ENCODE measurements at places on chromosomes 11 and 22.

DNA sequence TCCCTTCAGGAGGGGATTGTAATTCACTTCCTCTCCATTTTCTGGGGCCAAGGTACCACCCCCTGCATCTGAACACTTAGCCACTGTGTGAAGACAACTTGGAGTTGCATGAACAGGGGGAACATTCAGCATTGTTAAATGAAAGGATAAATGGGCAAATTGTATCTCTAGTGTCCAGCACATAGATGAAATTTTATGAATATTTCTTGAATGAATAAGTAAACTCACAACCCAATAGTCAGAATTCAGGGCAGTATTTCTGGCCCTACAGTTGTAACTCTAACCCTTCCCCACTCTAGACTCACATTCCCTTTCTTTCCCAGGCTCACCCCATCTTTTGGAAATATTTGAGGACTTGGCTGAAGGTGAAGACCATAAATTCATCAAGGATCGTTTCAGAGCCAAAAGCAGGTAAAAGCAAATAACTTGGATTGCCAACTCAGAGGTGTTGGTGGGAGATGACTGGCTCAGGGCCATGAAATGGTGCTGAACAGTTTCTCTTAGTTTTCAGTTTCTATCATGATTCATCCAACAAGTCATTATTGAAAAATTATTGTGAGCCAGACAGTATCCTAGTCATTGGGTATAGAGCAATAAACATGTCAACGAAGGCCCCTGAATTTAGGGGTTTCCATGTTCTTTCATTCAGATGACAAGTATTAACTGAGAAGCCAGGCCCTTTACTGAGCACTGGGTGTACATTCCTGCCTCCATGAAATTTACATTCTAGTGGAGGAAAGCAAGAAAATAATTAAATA lies 33.3 kb upstream of the ZC3H12C start:
- no peak for DNase-seq

GRCh38 chr11:35012467-35013191 lies 96.2 kb downstream of the PDHX start:
- DNase-seq: peak; percentile 13

DNA sequence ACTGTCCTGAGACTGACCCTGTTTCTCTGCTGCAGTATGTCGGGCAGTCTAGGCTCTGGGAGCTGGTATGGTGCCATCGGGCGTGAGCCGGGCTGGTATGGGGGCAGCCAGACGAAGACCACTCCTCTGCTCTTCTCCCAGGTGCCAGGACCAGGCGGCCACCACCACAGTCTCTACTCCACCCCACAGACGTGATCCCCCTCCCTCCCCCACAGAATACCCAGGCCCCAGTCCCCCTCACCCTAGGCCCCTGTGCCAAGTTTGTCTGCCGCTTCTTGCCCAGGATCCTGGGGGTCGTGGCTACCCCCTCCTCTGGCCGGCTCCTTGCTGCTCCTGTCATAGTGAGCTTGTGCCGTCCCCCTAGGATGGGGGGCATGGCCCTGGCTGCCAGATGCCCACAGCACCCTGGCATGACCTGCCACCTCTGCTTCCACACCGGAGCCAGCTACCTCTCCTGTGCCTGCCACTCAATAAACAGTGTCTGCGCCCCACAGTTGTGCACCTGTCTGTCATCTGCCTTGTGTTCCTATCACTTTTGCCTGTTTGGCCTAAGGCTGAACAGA lies 2.0 kb upstream of the KCNK4 start:
- no peak for DNase-seq

GRCh38 chr11:27238811-27239210 lies 124.2 kb downstream of the CCDC34 start:
- DNase-seq: no peak

- no peak for DNase-seq
These were observed 2.7 kb upstream of the VSIG2 start for GRCh38 chr11:124754710-124755109.

- no peak for DNase-seq
These were observed 24.6 kb downstream of the ELF5 start for GRCh38 chr11:34488855-34489557.

- no peak for DNase-seq
These were observed 3.2 kb downstream of the PPIL2 start for GRCh38 chr22:21669026-21669425.

DNA sequence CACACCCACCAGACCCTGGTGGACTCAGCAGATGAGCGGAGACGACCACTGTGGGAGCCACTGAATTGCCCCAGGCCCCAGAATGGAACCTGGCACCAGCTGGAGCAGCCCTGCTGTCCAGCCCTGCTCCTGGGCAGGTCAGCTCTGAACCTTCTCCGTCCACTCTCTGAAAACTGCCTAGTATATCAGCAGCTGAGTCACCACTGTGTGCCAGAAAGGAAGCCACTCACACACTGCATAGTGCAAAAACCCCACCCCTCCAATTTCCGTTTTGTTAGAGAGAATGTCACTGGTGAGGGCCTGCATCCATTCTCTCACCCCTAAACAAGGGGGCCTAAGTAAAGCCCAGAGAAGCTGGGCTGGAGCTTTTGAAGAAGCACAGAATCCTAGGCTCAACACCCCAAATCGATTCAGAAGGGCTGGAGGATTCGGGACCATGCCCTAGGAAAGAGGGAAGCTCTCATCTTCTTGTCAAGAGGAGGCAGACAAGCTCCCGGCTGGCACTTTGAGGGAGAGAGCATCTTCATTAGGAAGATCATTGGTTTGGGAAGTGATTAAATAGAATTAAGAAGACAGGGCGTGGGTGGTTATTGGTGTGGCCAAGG lies 44.5 kb downstream of the GALNT18 start:
- no peak for DNase-seq

DNA sequence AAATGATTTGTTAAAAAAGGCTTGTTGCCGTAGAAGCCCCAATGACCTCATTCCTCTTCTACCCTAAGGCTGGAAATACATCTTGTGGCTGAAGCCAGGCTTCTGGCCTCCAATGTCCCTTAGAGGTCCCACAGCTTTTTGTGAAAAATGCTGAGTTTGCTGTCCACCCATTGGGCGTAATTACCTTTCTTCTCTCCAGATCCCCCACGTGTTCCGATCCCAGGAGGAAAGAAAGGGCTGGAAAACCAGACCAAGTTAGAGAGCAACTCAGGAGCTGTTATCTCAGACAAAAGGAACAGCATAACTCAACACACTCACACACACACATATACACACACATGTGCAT lies 154.2 kb downstream of the MIAT start:
- no peak for DNase-seq

DNA sequence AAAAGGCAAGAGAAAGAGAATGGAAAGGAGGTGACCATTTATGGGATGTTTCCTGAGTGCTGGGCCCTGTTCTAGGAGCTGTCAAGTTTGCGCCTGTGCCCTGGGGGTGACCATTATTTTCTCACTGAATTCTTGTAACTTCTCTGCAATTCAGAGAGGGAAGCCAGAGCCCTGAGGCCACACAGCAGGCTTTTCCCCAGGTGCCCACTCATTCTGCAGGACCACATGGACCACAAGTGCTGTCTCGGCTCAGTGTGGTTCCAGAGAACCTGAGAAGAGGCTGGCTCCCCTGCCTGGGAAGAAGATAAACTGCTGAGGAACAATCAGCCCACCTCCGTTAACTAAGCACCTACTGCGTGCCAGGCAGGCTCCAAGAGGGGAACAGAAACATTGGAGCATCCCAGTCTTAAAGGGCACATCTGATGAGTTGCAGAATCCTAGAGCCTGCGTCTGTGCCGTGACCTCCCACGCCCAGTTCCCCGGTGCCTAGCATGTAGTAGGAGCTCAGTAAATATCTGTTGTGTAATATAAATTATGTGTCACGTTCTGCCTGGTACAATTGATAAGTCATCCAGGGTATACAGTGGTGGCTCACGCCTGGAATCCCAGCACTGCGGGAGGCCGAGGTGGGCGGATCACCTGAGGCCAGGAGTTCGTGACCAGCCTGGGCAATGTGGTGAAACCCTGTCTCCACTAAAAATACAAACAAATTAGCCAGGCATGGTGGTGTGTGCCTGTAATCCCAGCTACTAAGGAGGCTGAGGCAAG lies 31.6 kb upstream of the CRYBB3 start:
- no peak for DNase-seq

- no peak for DNase-seq
These were observed 30.2 kb upstream of the RRM1 start for GRCh38 chr11:4064278-4064955.

DNA sequence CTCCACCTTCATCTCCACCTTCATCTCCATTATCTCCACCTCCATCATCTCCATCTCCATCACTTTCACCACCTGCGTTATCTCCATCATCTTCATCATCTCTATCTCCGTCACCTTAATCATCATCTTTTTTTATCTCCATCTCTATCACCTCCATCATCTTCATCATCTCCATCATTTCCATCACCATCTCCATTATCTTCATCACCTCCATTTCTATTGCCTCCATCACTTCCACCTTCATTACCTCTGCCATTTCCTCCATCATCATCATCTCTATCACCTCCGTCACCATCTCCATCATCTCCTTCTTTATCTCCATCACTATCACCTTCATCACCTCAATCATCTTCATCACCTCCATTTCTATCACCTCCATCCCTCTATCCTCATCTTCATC lies 573.5 kb downstream of the TBC1D22A start:
- no peak for DNase-seq

GRCh38 chr11:133202816-133203215 lies 329.5 kb downstream of the OPCML start:
- no peak for DNase-seq

DNA sequence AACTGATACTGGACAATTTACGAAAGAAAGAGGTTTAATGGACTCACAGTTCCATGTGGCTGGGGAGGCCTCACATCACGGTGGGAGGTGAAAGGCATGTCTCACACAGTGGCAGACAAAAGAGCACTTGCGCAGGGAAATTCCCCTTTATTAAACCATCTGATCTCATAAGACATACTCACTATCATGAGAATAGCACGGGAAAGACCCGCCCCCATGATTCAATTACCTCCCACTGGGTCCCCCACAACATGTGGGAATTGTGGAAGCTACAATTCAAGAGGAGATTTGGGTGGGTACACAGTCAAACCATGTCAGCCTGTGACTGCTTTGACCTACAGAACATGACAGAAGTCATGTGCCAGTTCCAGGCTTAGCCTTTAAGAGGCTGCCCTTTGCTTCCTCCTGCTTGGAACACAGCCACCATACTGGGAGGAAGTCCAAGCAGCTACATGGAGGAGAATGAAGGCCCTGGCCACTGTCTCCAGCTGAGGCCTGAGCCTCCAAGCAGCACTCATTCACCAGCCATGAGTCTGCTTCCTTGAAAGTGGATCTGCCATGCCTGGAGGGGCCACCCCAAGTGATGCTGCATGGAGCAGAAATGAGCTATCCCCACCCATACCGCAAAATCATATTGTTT lies 10.9 kb upstream of the GAL start:
- DNase-seq: no peak

GRCh38 chr22:36732609-36733008 lies 29.1 kb upstream of the CACNG2 start:
- no peak for DNase-seq

DNA sequence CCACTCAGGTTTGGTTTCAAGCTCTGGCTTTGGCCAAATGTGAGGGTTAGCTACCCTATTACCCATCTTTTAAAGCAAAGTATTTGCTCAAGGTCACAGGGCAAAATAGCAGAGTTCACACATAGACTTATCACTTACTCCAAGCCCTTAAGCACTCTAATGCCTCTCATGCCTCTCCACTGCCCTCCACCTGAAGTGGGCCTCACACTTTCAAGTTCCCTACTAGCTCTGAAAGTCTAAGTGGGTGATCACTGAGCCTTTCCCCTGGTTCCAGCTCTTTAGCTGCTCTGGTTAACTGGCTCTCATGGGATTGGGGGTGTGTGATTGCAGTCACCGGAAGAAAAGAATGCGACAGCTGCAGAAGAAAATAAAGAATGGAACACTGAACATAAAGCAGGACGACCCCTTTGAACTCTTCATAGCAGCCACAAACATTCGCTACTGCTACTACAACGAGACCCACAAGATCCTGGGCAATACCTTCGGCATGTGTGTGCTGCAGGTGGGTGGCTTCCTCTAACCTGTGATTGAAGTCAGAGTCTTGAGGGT lies 6.4 kb downstream of the NAT10 start:
- no peak for DNase-seq

DNA sequence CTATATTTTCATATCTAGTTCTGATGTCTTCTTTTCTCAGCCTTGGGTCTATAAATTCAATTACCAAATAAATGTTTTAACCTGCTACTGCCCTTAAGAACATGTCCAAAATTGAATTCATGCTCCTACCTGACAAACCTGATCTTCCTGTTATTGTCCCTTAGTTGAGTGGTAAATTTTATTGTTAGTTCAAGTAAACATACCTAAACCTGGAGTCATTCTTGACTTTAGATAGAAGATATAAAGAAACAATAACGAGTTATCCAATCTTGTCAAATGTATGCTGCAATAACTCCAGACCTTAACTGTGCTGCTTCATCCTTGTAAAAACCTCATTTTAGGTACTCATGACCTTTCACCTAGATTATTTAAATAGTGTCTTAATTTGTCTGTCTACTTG lies 34.6 kb upstream of the SC5D start:
- no peak for DNase-seq

DNA sequence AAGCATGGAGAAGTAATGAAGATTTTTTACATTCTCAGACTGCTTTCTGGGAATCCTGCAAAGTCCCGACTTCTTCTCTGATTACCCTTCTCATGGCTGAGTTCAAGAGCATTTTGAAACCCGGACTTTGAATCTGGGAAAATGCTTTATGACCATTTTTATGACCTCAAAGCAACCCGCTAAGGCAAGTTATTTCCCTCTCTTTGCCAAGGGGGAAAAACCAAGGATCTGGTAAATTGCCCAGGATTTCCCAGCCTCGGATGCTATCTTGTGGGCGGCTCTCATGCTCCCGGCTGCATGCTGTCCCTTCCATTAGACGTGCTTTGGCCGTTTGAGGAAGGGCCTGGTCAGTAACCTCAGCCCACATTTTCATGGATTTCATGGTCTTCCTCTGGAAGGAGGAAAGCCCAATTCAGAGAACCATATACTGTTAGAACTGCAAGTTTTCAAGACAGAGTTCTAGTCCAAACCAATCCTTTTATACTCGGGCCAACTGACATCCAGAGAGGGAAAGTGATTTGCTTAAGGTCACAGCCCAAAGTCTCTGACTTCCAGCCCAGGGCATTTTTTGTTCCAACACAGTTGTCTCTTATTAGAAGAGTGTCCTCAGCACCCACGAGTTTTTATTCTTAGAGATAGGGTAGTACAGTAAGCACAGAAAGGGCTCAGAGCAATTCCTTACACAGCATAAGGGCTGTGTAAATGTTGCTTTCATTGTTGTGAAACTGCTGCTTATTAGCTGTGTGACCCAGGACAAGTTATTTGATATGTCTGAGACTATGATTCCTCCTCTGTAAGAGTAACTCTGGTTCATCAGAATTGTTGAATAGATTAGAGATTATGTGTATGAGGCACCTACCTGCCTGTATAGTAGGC lies 77.4 kb downstream of the NAV2 start:
- DNase-seq: no peak
